ENCODE measurements at places on chromosomes 12 and 14.

GRCh38 chr12:104609445-104609844 is 152.7 kb downstream of the CHST11 start:
- no peak for DNase-seq

DNA sequence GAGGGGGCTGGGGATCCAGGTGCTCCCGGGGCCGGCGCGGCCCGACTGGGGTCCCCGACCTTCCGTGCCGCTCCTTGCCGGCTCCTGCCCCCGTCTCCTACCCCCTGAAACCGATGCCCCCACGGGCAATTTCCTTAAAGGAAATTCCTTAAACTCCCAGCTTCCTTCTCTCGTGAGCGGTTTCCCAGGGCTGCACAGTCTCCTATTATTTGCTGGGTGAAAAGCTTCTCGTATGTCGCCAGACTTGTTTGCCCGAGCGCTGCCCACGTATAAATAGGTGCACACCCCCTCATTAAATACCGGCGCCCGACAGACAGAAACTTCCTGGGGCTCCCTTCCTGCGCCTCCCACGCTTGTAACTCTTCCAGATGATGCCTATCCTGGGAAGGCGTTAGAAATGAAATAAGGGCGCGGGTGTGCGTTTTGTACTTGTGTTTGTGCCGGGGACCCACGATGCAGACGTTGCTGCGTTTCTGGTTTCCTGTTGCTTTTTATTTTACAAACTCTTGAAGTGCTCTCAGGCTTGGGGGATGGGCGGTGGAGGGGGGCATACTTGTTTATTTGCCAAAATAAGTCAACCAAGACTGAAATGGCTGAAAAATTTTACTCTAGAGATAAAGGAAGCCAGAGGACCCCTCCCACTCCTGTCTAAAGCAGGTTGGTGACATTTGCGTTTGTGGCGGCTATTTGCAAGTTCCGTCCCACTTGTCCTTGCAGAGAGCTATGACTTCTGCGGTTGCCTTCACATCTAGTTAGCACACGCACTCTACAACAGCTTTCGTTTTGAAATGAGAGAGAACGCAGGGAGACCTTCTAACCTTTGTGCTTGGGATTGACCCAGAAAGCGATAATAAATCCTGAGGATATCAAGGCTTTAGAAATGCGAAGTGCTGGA is 1.0 kb downstream of the HIP1R start:
- peak; percentile 71 for DNase-seq

DNA sequence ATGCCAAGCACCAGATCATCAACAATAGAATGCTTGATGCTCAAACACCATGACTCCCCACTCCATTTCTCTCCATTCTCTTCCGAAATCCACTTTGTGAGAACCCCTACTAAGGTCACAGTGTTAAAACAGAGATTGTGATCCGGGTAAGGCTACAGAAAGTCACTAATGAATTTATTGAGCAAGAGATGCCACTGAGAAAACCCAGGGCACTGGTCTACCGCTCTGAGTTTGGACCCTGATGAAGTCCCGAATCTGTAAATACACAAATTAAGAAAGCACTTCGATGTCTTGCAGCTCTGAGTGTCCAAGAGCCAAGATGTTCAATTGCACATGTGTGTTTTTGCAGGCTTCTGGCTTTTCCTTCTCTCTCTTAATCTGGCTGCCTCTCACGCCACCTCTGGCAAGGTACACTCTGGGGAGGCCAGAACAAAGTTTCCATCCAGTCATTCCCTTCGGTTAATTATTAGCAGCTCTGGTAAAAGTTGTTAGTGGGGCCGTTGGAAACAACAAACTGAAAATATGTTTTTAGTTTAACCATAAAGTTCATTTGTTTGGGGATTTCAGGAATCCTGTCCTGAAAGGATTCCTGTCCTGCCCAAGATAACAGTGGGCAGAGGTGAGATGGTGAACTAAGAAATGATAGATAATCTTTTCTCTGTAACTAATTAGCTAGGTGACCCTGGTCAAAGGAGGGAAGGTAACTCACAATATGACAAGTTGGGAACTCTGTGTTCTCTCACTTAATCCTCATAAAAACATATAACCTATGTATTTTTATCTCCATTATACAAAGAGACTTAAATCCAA is 75.4 kb downstream of the BTG1 start:
- no peak for DNase-seq

DNA sequence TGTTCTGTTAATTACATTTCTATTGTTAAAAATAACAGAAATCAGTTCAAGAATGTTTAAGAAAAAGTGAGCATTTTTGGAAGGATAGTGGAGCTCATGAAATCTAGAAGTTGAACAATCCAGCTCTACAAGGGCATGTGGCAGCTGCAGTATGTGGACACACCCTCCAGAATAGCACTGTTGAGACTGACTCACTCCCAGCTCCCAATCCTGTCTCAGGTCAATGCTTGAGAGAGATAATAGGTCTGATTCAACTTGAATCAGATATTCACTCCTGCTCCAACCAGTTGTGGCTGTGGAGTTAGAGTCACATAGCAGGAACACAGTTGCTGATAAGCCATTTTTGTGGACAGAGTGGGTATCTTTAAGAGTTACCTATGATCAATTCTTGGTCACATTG is 113.0 kb upstream of the NTF3 start:
- no peak for DNase-seq

DNA sequence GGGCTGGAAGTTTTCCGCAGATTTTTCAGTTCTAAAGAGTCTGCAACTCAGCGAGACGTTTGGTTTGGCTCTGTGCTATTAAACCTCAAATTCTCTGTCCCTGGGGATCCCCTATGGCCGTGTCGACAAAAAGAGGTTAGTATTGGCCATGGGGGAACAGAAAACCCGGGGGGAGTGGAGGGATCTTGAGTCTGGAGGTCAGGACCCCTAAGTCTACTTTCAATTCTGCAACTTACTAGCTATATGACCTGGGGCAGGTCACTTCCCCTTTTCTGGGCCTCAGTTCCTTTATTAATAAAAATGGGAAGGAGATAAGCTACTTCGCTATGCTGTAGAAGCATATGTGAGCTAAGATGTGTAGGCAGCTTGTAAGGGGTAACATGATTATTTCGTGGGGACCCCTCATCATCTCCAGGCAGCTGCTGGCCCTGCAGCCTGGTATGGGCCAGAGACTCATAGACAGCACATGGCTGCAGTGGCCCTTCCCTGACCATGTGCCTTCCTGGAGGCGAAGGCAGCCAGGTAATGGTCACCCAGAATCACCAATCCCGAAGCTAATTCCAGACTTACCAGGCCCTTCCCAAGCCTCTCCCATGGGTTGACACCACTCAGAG is 8.6 kb downstream of the ASB2 start:
- no peak for DNase-seq

DNA sequence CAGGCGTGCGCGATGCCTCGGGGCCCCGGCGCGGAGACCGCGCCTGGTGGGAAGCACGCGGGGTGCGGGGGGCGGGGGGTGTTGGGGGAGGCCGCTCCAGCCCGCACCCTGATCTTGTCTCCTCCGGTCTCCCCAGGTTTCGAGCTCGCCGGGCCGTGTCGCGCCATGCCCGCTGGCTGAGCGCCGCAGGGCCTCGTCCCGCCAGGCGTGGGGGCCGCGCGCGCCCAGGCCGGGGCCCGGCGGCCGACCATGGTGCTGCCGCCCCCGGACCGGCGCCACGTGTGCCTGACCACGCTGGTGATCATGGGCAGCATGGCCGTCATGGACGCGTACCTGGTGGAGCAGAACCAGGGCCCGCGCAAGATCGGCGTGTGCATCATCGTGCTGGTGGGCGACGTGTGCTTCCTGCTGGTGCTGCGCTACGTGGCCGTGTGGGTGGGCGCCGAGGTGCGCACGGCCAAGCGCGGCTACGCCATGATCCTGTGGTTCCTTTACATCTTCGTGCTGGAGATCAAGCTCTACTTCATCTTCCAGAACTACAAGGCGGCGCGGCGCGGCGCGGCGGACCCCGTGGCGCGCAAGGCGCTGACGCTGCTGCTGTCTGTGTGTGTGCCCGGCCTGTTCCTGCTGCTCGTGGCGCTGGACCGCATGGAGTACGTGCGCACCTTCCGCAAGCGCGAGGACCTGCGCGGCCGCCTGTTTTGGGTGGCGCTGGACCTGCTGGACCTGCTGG is 2.4 kb downstream of the TMEM121 start:
- DNase-seq = no peak
